Activated CD4-positive, alpha-beta T cell treated with anti-CD3 and anti-CD28 coated beads, Interleukin-2, amount 50 U/mL, for 4 hours (primary cell): ENCODE measurements at places on chromosomes 1 and 21.

- no peak for DNase-seq
Observed at GRCh38 chr1:107183011-107183410, 42.2 kb downstream of the NTNG1 start.

DNA sequence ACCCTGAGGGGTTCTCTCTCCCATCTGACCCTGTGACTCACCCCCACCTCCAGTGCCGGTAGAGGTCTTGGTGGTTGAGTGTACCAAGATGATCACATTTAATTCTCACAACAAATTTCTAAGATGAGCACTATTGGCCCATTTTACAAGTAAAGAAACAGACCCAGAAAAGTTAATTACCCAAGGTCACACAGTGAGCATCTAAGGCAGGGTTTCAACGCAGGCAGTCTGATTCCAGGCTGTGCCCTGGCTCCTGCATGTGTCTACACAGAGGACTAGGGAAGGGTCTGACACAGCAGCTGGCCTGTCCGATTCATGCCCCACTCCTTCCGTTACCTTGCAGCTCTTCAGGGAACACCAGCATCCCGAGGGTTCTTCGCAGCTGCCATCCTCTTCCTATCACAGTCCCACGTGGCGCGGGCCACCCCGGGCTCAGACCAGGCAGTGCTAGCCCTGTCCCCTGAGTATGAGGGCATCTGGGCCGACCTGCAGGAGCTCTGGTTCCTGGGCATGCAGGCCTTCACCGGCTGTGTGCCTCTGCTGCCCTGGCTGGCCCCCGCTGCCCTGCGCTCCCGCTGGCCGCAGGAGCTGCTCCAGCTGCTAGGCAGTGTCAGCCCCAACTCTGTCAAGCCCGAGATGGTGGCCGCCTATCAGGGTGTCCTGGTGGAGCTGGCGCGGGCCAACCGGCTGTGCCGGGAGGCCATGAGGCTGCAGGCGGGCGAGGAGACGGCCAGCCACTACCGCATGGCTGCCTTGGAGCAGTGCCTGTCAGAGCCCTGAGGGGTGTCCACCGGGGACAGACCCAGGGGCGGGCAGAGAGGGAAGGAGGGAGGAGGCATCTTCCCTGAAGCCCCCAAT is 7.5 kb downstream of the NCDN start:
- no peak for DNase-seq

DNA sequence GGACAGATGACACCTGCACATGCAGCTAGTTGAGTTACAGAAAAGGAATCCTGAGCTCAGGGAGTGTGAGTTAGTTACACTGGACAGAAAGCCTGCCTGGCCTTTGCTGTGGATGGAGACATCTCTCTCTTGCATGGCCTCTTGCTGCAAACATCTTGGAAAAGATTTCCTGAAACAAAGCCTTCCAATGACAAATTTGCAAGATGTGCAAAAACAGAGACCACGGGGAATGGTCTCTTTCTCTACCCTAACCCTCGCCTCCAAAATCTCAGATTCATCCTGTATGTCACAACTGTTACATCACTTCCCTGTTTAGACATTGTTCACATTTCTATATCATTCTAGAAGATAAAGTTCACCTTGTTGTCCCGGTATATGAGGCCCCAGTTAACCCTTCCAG is 415.6 kb downstream of the RYR2 start:
- no peak for DNase-seq

- DNase-seq, result no peak
Observed at GRCh38 chr1:7261490-7261889, 476.2 kb downstream of the CAMTA1 start.
